ENCODE measurements at places on chromosomes 2 and 18. TPM values are rescaled to one million over a fixed set of nuclear protein-coding genes. Genes with fewer than 3 reads are reported as not detected.

Gene LRRC30
- total RNA-seq, result not detected

Gene ATP8B1
- not detected for total RNA-seq

Gene MOB4
- total RNA-seq, result 22.7 TPM

Gene KIAA2012
- total RNA-seq, result not detected

Gene VRK2
- total RNA-seq, result 24.0 TPM

Gene FRZB
- not detected for total RNA-seq

Gene CNPPD1
- 68.2 TPM for total RNA-seq

Gene NGEF
- total RNA-seq, result not detected

Gene PDCL3
- 45.2 TPM for total RNA-seq

Gene FAM237A
- total RNA-seq, result not detected

Gene RTP5
- 0.44 TPM for total RNA-seq

Gene COMMD1
- total RNA-seq, result 21.4 TPM

Gene LCT
- not detected for total RNA-seq

Gene MYO3B
- not detected for total RNA-seq

Gene ZNF396
- not detected for total RNA-seq

Gene ASXL2
- 48.6 TPM for total RNA-seq

Gene RGPD4
- not detected for total RNA-seq

Gene TUBB8B
- total RNA-seq, result not detected

Gene MYOM1
- total RNA-seq, result 1.4 TPM

Gene ACOXL
- total RNA-seq, result not detected

Gene CRYGC
- not detected for total RNA-seq

Gene CROCC2
- total RNA-seq, result not detected
